ENCODE measurements at places on chromosomes 4 and X.

- H3K4me3 ChIP-seq: no peak overlapping the region
- no peak overlapping the region for H3K27ac ChIP-seq
- DNase-seq: no peak
- H3K4me1 ChIP-seq: no peaks in the 10 kb centered on the region
Measured at GRCh38 chr4:121011780-121012340, 60.5 kb downstream of the NDNF start.

DNA sequence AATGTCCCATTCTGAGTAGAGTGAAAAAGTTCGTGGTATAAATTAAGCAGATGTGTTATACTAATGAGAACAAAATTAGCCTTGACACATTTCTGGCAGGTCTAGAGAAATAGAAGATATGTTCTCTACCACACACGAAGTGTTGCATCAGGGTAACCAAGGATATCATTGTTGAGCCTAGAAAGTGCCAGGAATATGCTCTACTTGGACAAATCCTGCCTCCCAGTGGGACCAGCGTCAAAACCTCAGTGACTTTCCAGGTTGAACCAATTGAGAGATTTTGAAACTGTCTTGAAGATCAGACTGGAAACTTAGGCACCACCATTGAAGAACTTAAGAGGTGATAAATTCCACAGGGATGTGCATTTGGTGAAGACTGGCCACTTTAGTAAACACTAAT, 115.9 kb downstream of the HPGD start:
- H3K36me3 ChIP-seq: no peaks in the 10 kb centered on the region
- H3K27ac ChIP-seq: no peak overlapping the region
- DNase-seq: no peak

GRCh38 chr4:89708903-89709421, 128.0 kb downstream of the SNCA start:
- H3K4me1 ChIP-seq: no peaks in the 10 kb centered on the region
- no peak overlapping the region for H3K4me3 ChIP-seq

- H3K4me3 ChIP-seq: no peak overlapping the region
- peaks cover 12% of the 10 kb centered on the region for H3K27me3 ChIP-seq
- H3K4me1 ChIP-seq: peaks cover 48% of the 10 kb centered on the region
- H3K27ac ChIP-seq: no peak overlapping the region
- peak; percentile 20 for DNase-seq
Measured at GRCh38 chr4:121150486-121150885, 13.6 kb downstream of the TNIP3 start.

- no peaks in the 10 kb centered on the region for H3K36me3 ChIP-seq
- no peaks in the 10 kb centered on the region for H3K4me1 ChIP-seq
- H3K27ac ChIP-seq: no peak overlapping the region
- H3K27me3 ChIP-seq: no peaks in the 10 kb centered on the region
Measured at GRCh38 chrX:11053351-11053750, 57.8 kb upstream of the HCCS start.

GRCh38 chrX:2184089-2184488, 316.7 kb downstream of the DHRSX start:
- no peak overlapping the region for H3K27ac ChIP-seq
- no peak for DNase-seq
- peaks cover 2% of the 10 kb centered on the region for H3K36me3 ChIP-seq
- no peak overlapping the region for H3K4me3 ChIP-seq
- H3K27me3 ChIP-seq: no peaks in the 10 kb centered on the region
- no peaks in the 10 kb centered on the region for H3K4me1 ChIP-seq

GRCh38 chrX:57155171-57155570, 18.0 kb upstream of the SPIN2A start:
- no peak overlapping the region for H3K4me3 ChIP-seq
- no peak for DNase-seq
- H3K4me1 ChIP-seq: no peaks in the 10 kb centered on the region
- H3K27ac ChIP-seq: no peak overlapping the region
- no peaks in the 10 kb centered on the region for H3K36me3 ChIP-seq

DNA sequence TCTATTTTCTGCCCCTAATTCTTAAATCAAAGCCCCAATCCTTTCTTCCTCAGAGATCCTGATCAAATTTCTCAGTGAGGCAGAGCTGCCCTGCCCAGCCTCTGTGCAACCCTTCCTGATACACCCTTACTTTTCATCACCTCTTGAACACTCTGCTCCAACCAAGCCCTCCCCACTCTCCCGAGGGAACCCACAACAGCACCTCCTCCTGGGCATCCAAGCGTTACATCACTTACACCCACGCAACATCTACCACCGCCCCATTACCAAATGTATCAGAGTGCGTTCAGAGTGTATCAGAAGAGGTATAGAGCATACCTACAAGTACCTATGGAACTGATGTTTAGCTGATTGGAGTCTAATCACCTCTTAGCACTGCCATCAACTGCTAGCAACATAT, 186.5 kb downstream of the RAP1GDS1 start:
- DNase-seq: no peak
- H3K4me1 ChIP-seq: peaks cover 43% of the 10 kb centered on the region
- peaks cover 33% of the 10 kb centered on the region for H3K36me3 ChIP-seq
- H3K27me3 ChIP-seq: no peaks in the 10 kb centered on the region
- peak overlapping the region; percentile 74 for H3K4me3 ChIP-seq

GRCh38 chr4:73603271-73603710, 16.9 kb downstream of the RASSF6 start:
- peaks cover 2% of the 10 kb centered on the region for H3K27me3 ChIP-seq
- no peaks in the 10 kb centered on the region for H3K36me3 ChIP-seq
- H3K4me1 ChIP-seq: peaks cover 9% of the 10 kb centered on the region
- no peak overlapping the region for H3K27ac ChIP-seq
- H3K4me3 ChIP-seq: no peak overlapping the region

GRCh38 chr4:178823673-178824295, 1381.5 kb upstream of the AGA start:
- no peak for DNase-seq
- H3K27me3 ChIP-seq: no peaks in the 10 kb centered on the region
- no peaks in the 10 kb centered on the region for H3K36me3 ChIP-seq
- H3K4me1 ChIP-seq: no peaks in the 10 kb centered on the region
- no peak overlapping the region for H3K27ac ChIP-seq

All from T-helper 2 cell treated with Interferon-gamma antibody and Interleukin-4, amounts not matched to agents 5 μg/mL and 100 μg/mL, for 36 hours (primary cell).